ENCODE measurements at places on chromosomes 13 and 19.

DNA sequence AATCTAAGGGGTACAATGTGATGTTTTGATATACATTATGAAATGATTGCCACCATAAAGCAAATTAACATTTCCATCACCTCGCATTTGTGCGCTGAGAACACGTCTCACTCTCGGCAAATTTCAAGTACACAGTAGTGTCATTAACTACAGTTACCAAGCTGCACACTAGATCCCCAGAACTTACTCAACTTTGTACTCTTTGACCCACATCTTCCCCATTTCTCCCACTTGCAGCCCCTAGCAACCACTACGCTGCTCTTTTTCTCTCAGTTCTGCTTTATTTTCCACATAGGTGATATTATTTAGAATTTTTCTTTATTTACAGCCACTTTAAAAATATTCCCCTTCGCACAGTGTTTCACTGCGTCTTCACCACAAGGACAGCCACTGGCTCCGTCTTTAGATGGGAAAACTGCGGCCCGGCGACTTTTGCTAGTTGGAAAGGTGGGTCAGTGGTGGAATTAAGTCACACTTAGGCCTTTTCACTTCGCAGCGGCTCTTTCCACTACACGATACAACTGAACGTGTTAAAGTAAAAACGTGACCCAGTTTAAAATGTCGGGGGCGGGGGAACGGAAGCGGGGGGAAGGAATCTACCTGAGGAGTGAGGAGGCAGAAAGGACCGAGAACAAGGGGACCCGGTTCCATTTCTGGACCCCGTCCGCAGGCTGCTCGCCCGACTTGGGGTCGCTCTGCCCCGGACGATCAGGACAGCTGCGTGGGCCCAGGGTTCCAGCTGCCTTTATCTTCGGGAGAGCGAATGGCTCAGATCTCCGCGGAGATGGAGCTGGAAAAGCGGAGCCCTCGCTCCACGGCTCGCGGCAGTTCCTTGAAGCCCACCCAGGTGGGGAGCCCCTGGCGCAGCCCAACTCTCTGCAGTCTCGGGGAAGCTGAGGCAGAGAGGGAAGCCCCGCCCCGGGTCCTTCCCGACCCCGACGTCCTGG, 486.1 kb downstream of the UQCRFS1 start:
- H3K4me3 ChIP-seq = no peak overlapping the region
- H3K4me1 ChIP-seq = no peaks in the 10 kb centered on the region
- H3K36me3 ChIP-seq = no peaks in the 10 kb centered on the region
- H3K27ac ChIP-seq = no peak overlapping the region
- peaks cover 13% of the 10 kb centered on the region for H3K27me3 ChIP-seq
- no peak for DNase-seq

GRCh38 chr19:5559804-5560133, 8.0 kb downstream of the TINCR start:
- DNase-seq = no peak
- no peak overlapping the region for H3K4me3 ChIP-seq
- no peak overlapping the region for H3K27ac ChIP-seq
- H3K36me3 ChIP-seq = no peaks in the 10 kb centered on the region
- peaks cover 27% of the 10 kb centered on the region for H3K27me3 ChIP-seq
- H3K4me1 ChIP-seq = peaks cover 21% of the 10 kb centered on the region

- peak; percentile 91 for DNase-seq
- H3K36me3 ChIP-seq = no peaks in the 10 kb centered on the region
- H3K4me3 ChIP-seq = peak overlapping the region; percentile 93
- peaks cover 22% of the 10 kb centered on the region for H3K4me1 ChIP-seq
Measured at GRCh38 chr13:99087098-99087953, 109.5 kb upstream of the DOCK9 start.

DNA sequence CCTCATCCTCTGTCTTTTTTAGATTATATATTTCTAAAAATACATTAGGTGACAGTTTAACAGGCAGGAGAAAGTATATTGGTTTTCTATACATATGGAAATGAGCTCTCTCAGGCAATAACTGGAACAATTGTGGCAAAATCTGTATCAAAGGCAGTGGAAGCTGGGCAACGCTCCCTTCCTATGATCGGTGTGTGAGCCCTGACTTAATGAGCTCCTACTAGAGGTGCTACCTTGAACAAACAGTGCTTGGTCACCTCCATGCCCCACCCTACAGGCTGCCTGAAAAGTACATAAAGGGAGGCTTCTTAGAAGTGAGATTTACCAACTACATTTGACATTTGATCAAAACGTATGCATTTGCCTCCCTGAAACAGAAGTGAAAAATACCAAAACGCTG, 185.3 kb downstream of the EFNB2 start:
- DNase-seq = no peak
- peaks cover 4% of the 10 kb centered on the region for H3K27me3 ChIP-seq
- peak overlapping the region; percentile 54 for H3K4me3 ChIP-seq
- H3K36me3 ChIP-seq = peaks cover 5% of the 10 kb centered on the region
- H3K27ac ChIP-seq = no peak overlapping the region

DNA sequence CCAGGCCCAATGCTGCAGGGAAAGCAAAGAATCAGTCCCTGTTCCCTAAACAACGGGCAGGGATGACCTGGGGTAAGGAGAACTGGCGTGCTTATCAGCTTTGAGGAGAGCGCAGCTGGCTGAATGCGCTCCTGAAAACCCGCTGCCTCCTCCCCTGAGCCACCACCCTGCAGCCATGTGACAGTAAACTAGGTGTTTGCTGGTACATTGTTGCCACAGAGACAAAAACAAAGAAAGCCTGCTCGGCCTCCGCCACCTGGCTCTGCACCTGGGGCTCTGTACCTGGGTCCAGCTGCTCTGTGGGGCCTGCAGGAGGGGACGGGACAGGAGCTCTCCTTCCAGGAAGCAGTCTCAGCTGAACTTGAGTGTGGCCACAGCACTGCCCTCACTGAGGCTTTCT, 21.8 kb downstream of the MCF2L start:
- peaks cover 22% of the 10 kb centered on the region for H3K27me3 ChIP-seq
- no peak overlapping the region for H3K27ac ChIP-seq
- peaks cover 31% of the 10 kb centered on the region for H3K4me1 ChIP-seq

DNA sequence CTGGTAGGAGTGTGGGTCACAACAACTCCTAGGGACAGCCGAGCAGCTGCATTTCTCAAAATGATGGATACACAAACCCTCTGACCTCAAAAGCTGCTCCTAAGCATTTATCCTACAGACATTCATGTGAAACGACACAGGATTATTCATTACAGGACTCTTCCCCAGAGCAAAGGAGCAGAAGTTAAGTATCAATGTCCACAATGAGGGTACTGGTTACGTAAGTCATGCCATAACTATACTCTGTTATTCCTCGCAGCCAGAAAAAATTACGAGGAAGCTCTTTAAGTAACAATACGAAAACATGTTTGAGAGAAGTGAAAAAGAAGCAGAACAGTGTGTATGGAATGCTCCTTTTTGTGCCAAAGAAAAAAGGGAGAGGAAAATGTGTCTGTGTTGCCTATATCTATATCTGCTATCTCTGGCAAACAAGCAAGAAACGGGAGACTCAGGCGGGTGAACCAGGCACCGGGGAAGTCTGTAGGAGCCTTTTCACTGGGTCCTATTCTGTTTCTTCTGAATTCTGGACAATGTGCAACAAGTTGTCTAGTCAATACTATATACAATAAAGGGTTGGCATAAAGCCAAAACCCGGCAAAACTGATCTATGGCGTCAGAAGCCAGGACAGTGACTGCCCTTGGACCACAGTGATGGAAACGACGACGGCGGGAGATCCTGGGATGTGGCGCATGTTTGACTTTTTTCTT, 1.3 kb downstream of the ISOC2 start:
- H3K27ac ChIP-seq = no peak overlapping the region
- no peak for DNase-seq
- H3K36me3 ChIP-seq = peaks cover 5% of the 10 kb centered on the region
- peaks cover 31% of the 10 kb centered on the region for H3K27me3 ChIP-seq
